ENCODE measurements at places on chromosomes 3 and 15.

DNA sequence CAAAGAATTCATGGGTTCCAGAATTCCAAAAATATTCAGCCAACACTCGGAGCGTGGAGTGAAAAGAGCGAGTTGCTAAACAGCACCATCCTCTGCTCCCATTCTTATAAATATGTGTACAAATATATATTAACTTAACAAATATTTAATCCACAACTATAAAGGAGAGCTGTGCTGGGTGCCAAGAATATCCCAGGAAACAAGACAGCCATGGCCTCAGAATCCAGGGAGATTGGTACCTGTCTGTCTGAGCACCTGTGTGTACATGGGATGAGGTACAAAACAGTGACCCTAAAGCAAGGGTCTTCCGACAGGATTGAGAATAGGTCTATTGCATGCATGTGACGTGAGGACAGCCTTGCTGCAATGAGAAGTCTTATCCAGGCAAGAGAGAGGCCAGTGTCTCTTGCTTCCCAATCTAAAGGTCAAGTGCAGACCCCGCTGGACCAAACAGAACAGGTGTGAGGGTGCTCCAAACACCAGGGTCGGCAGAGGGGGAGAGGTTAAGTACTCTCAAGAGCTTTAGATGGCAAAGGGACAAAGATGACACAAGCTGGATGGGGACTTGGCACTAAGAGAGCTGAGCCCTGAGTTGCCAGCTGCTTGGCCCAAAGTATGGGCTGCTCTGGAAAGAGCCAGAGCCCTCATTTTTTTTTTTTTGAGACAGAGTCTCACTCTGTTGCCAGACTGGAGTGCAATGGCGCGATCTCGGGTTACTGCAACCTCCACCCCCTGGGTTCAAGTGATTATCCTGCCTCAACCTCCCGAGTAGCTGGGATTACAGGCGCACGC is 36.2 kb downstream of the HOMER2 start:
- DNase-seq = no peak

- no peak for DNase-seq
Measured at GRCh38 chr3:149401926-149402310, 24.5 kb upstream of the TM4SF1 start.

DNA sequence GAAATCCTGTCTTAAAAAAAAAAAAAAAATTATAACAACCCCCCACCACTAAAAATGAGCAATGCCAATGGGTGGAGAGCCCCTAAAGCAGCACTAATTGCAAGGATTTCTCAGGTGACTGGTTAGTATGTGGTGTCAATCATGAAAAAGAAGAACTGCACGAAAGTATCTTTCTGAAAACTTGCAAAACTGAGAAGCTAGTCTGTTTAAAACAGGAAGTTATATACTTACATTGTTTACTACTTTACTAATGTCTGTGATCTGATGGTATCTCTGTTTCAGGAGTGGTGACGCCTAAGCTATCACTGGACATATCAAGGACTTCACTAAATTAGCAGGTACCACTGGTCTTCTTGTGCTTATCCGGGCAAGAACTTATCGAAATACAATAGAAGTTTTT is at the start of gene CCR3:
Gene CCR3, plus strand, starts transcription at position 341 of the 400 bp plus-strand sequence. CDS start 22,699 bp downstream, outside the sequence.
- no peak for DNase-seq

DNA sequence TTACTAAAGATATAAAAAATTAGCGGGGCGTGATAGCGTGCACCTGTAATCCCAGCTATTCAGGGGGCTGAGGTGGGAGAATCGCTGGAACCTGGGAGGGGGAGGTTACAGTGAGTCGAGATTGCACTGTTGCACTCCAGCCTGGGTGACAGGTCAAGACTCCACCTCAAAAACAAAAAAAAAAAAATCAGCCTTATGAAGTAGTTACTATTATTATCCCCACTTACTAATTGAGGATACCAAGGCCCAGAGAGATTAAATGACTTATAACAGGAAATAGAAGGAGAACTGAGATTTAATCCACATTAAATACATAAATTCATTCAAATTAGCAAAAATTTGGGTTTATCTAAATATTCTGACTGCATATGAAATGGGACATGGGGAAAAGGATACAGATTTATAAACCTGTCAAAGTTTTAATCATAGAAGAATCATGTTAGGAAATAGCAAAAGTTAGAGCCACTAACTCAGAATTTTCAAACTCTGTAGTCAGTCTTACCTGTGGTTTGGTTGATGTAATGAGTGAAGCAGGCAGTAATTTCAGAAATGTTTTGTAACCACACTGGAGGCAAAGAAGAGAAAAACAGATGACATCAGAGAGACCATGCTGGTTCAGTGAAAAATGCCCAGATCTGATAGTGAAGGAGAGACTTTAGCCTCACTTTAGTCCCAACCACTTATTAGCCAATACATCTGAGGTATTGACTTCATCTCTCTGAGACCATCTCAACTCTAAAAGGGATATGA is 25.0 kb upstream of the ACAP2 start:
- no peak for DNase-seq

GRCh38 chr15:42118650-42119445 is 24.5 kb upstream of the PLA2G4D start:
- no peak for DNase-seq

GRCh38 chr15:35252351-35252865 is 167.3 kb upstream of the NANOGP8 start:
- DNase-seq = no peak

DNA sequence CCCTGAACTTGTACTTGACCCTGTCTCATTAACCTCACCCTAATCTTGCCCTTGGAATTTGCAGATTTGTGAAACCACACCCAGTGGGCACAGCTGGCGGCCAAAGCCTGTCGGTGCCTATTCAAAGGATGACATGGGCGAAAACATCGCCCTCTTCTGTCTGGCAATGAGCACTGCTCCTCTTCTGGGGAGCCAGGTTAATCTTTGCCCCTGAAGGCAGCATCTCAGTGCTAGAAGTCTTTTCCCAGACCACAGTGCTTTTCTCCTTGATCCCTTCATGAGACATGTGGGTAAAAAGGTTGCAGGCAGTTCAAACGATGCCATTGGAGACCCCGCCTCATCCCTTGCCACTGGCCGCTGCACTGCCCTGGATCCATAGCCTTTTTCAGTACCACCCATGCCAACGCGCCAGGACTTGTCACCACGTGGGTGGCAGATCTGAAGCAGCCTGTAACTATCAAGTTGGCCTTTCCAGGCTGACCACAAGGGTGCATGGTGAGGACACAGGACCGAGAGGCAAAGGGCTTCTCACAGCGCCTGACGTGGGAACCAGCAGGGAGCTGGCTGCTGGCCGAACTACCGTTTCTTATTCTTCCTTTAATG is 6.5 kb upstream of the DNASE1L3 start:
- peak; percentile 45 for DNase-seq

GRCh38 chr3:120160050-120160449 is 65.8 kb upstream of the GSK3B start:
- no peak for DNase-seq

DNA sequence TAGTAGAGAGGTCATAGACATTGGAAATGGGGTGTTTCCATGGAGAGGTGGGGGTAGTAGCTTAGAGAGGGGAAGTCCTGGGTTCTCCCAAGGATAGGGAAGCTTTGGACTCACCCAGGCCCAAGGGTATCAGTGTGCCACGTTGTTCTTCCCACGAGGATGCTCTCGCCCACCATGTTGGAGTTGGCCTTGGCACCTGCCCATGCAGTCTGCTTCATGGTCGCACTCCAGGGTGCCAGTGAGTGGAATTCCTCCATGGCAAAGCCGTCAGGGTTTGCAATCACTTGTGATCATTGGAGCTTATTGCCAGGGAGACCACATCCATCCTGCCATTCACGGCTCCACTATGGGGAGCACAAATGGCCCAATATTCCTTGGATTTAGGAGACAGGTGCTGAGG is 60.6 kb downstream of the GRIP2 start:
- DNase-seq = no peak
